ENCODE measurements at places on chromosomes 6 and 20. TPM values are rescaled to one million over a fixed set of nuclear protein-coding genes. Genes with fewer than 3 reads are reported as not detected.

TLDC2 gene
- total RNA-seq = 18.1 TPM

DAAM2 gene
- 3.6 TPM for total RNA-seq

FAM184A gene
- 0.56 TPM for total RNA-seq

ACTL10 gene
- 8.0 TPM for total RNA-seq

HLA-DPA1 gene
- 18.7 TPM for total RNA-seq

MYL9 gene
- 49.3 TPM for total RNA-seq

ENPP3 gene
- 11.5 TPM for total RNA-seq

MLIP gene
- 1.2 TPM for total RNA-seq

BPIFB1 gene
- not detected for total RNA-seq

NNAT gene
- total RNA-seq = 3.3 TPM

EDN3 gene
- total RNA-seq = 11.7 TPM

NFATC2 gene
- 5.8 TPM for total RNA-seq

TMC2 gene
- 0.25 TPM for total RNA-seq

PRPH2 gene
- total RNA-seq = 0.32 TPM

Data from colonic mucosa (tissue), 4 donors.